ENCODE measurements at places on chromosomes 16 and 17.
A peak's percentile ranks its signal among the peaks of the same experiment; 100 is the strongest.

GRCh38 chr17:62045109-62045508, 20.0 kb downstream of the MED13 start:
- no peak for DNase-seq

DNA sequence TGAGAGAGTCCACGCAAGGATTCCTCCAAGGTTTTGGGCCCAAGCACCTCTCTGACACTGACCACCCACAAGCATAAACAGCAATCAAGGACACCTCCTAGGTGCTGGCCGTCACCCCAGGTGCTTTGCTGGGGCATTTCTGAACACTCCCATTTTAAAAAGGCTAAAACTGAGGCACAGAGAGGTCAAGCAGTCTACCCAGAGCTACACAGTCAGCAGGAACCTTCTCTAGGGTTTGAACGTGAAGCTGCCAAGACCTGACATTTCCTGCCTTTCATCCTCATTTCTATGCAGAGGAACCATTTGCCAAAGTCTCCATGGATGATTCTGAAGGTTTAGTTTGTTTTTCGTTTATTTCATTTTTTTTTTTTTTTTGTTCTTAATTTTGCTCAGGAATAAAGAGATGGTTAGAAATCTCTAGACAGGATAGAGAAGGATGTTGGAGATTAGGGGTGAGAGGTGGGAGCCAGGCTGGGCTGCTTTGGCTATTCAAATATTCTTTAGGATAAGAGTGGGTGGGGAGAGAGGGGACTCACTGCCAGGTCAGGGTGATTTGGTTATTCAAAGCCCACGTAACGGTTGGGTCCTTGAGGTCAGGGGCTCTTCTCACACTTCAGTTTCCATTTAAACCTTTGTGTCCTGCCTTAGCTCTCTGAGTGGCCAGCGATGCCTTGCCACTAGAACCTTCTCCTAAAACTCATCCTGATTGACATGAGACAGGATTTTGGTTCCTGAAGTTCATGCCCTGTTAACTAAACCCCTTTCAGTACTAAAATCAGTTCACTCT, 6.2 kb downstream of the PLCG2 start:
- DNase-seq = no peak

DNA sequence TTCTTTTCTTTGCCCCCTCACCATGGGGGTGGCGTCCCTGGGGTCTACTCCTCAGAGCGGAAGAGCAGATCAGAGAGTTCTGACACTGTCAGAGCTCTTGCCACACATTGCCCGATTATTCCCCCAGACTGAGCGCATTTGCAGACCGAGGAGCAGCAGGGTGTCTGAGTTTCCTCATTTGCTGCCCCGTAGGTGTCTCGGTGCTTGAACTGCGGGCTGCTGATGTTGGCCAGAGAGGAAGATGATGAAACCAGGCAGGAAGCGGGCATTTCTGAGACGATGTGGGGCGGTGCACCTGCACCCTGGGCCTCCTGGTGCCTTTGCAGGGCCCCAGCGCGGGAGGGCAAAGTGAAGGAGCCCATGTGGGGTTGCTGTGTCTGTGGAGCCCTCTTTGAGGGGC, 55.2 kb downstream of the ARSG start:
- DNase-seq = no peak

GRCh38 chr17:81582341-81582740, 30.2 kb upstream of the FAAP100 start:
- no peak for DNase-seq

DNA sequence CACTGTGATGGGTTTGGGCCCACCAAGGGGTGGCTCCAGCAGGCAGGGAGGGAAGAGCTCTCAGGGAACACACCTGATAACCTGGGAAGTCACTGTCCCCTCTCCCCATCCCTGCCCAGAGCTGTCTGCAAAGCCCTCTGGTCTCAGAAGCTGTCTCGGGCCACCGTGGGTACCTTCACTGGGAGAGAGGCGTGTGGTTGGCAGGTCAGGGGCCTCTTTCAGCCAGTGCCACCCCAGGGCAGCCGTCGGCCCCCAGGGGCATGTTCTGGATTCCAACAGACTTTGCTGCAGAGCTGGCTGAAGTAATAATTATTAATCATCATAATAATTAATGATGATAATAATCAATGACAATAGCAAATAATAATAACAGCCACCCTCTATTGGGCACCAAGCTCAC, 21.1 kb downstream of the MGAT5B start:
- DNase-seq = no peak

DNA sequence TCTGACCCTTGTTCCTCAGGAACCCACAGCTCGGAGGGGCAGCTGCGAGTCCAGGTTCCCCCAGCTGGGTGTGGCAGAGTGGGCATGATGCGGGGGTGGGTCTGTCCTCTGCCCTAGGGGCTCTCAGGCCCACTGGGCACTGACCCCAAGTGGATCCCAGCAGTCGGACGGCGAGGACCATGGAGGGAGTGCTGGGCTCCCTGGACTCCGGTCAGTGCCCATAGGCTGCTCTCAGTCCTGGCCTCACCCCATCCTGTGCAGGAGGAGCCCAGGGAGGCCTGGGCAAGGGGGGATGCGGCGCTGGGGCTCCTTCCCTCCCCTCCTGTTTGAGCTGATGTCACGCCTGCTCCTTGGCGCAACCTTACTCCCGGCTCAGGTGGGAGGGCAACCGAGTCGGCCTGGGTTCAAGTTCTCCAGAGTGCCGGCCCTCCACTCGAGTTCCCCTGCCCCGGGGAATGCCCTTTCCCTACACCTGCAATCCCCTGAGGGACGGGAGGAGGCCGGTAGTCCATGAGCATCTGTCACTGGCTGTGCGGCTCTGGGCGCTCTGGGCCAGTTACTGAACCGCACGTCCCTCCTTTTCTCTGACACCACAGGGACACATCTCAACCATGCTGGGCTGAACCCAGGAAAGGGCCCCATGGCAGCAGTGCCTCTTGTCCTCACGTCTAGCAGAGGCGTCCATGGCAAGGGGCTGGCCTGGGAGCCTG, 52.6 kb upstream of the ACSF3 start:
- no peak for DNase-seq

GRCh38 chr17:31488264-31488981, 96.9 kb downstream of the RAB11FIP4 start:
- peak; percentile 22 for DNase-seq

- no peak for DNase-seq
Observed at GRCh38 chr16:5065813-5066212, at the start of gene C16orf89. Gene C16orf89, minus strand, starts transcription at chr16:5065956. Its CDS starts 48 bp downstream, at chr16:5065908.

- DNase-seq = no peak
Observed at GRCh38 chr17:76232342-76232741, 8.0 kb downstream of the RNF157 start.

GRCh38 chr17:29710891-29711418, 88.2 kb upstream of the CORO6 start:
- DNase-seq = no peak

GRCh38 chr16:49564496-49565229, 191.1 kb downstream of the C16orf78 start:
- no peak for DNase-seq

GRCh38 chr16:57893559-57894389, 77.2 kb downstream of the CNGB1 start:
- no peak for DNase-seq

DNA sequence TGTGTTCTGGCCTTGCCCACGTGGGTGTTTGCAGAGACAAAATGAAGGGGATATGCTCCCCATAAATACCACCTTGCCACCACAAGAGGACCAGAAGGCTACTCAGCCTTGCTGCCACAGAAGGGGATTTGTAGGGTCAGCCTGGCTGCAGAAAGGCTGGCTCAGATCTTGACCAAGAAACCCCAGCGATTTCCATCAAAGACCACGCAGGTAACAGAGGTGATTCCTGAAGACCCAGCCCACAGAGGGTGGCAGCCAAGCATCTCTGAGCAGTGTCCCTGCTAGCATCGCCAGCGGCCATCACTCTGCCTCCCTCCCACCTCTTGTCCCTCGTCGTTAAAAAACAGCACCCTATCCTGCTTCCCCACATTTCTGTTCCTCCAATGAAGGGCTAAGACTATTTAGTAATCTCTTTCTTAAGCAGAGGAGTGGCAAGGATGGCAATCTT, 54.9 kb downstream of the BEAN1 start:
- DNase-seq = no peak

DNA sequence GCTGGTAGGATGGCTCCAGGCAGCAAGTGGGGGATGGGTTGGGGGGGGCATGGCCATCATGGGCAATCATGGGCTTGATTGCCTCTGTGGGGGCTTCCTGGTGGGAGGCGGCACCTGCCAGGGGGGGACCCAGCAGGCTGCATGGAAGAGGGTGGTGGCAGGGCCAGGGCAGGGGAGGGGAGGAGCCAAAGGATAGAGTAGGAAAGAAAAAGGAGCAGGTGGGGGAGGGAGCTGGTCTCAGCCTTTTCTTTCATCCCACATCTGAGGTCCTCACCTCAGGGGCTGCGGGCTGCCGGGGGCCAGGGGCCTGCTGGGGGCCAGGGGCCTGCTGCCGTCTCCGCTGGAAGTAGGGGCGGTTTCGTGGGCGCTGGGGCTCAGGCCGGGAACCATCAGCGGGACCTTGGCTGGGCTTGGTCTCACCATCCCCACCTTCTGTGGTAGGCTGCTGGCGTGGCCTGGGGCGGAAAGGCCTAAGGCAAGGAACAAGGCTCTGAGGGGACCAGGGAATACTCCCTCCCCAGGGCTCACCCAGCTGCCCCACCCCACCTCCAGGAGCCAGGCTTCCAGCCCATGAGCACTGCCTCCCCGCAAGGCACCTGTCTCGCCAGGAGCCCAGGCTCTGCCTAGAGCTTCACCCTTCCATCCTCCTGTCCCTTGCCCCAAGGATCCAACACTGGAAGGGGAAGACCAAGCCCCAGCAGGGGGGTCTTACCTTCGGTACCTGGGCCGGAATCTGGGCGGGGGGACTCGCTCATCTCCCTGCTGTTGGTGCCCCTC, 5.0 kb downstream of the YBX2 start:
- DNase-seq = no peak

DNA sequence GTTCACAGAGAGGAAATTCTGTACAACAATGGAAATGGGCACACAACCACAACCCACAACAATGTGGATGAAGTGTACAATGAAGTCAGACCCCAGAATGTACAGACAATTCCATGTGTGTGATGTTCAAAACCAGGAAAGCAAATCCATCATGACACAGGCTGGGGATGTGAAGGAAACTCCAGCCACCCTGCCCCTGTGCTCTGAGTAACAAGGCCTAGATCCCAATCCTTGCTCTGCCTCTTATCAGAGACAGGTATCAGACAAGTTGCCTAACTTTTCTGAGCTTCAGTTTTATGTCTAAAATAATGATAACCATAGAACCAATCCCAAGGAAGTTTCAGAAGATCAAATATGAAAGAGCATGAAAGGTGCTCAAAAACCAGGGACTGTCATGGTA, 1.8 kb upstream of the C16orf95 start:
- no peak for DNase-seq

DNA sequence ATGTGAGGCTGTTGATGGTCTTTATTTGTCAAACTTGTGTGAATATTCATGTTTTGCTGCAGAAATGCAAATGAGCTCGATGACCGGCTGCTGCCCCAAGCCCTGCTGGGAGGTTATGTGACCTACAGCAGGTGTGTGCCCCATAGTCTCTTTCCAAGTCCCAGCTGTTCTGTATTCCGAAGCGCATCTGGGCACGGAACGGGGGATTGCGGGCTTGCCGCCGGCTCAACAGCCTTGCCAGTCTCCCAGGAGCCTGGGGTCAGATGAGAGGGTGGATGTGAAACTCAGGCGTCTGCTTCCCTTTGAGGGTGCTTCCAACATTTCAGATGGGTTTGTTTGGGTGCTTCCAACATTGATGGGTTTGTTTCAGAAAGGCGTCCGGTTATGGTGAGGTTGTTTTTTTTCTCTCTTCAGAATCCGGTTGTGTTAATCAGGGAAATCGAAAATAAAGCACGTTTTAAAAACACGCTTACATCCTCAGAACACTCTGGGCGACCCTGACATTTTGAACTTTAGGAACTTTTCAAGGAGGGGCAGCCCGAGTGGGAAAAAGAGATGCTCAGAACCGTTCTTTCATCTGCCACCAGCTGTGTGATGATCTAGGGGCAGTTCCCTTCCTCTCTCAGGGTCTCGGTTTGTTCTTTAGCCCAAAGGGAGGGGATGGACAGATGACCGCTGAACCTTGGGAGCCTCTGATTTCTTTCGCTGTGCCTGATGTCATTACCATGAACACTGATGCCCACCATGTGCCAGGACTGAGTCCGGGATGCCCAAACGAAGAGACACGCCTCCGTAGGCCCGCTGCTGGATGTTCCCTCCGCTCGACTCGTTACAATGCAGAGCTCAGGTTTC, 47.8 kb upstream of the AMZ2 start:
- no peak for DNase-seq

DNA sequence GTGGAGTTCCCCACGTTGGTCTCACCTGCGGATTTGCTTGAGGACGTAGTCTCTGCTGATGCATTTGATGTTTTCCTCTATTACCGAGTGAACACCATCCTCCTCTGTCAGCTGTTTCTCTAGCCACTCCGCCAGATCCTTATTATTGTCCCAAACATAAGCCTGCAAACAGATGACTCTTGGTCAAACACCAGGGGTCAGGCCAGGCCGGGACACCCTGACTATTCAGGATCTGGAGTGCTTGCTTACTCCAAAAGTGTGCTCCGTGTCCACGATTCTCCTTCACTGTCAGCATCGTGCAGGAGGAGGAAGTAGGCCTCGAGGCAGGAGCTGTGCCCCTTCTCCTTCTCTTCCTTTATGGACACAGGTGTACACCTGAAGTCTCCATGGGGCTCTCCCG, 140.2 kb downstream of the AATF start:
- no peak for DNase-seq

- DNase-seq = no peak
Observed at GRCh38 chr16:27596411-27596810, 46.5 kb downstream of the KATNIP start.

DNA sequence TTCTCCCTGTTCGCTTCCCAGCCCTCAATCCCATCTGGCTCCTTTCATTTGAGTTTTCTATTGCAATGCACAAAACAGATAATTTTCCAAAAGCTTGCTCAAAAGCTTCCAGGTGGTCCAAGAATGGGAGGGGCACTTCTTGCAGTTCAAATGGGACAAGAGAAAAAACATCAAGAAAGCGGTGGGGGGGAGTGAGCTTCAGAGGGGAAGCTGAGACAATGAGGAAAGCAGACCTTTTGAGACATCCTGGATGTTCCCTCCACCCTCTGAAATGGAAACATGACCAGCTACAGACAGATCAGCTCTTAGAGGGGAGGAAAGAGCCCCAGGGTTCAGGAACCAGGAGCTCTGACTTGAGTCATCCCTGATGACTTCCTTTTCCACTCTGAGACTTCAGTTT, 368.2 kb downstream of the SLC39A11 start:
- DNase-seq = no peak

GRCh38 chr16:5480431-5481195, 383.0 kb upstream of the EEF2KMT start:
- no peak for DNase-seq

Data from NCI-H2029 (cell line).